Hematopoietic multipotent progenitor cell treated with erythropoietin and hydrocortisone succinate and interleukin-3 and kit ligand, for 6 days (in vitro differentiated cells): ENCODE measurements at places on chromosomes 16 and 17.

GRCh38 chr16:73150786-73151185, 102.9 kb upstream of the ZFHX3 start:
- DNase-seq = peak; percentile 25

DNA sequence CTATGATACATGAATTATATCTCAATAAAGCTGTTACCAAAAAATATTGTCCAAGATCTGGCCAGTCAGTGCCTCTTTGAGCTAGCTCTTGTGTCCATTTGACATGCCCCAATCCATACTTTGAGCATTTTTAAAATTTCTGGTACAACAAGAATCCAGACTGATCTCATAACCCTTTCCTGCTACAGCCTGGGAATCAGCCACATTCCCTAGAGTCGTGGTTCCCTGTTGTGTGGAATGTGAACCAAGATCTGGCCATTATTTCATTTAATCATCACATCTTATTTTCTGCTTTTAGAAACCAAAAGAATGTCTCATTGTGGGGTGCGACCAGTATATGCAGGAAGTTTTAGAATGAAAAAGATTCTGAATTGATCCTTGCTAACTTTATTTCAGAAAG, 34.3 kb upstream of the RPRML start:
- no peak for DNase-seq

GRCh38 chr17:72182371-72182873, 61.6 kb downstream of the SOX9 start:
- DNase-seq = no peak

DNA sequence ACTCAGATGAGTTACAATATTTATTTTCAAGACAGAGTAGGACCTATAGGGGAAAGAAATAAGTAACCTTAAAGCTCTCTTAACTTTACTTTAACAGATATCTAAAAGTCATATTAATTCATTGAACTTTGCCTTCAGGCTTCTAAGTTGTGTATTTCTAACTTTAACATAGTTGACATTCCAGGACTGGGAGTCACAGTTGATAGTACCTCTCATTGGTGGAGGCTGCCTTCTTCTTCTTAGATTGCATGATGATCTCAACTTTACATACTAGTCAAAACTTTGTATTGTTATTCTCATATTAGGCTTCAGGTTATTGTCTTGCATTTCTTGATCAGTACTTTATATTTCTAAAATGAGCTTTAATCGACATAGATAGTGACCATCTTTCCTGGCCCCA, 350.1 kb upstream of the KIF2B start:
- DNase-seq = no peak

DNA sequence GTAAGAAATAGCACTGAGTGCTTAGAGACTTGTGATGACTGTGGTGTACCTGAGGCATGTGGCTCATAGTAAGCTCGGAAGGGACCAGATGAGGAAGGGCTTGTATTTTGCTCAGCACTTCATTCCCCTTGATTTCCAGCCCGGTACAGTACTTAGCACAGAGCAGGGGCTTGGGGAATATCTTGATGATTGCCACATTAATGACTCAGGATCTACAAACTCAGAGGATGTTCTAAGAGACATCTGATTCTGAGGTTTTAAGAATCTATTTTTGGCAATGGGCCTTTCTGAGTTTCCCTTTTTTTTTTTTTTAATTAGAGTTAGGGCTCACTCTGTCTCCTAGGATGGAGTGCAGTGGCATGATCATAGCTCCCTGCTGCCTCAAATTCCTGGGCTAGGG, 9.1 kb downstream of the ASPHD1 start:
- DNase-seq = no peak

GRCh38 chr16:55447231-55447630, 31.8 kb upstream of the MMP2 start:
- no peak for DNase-seq

DNA sequence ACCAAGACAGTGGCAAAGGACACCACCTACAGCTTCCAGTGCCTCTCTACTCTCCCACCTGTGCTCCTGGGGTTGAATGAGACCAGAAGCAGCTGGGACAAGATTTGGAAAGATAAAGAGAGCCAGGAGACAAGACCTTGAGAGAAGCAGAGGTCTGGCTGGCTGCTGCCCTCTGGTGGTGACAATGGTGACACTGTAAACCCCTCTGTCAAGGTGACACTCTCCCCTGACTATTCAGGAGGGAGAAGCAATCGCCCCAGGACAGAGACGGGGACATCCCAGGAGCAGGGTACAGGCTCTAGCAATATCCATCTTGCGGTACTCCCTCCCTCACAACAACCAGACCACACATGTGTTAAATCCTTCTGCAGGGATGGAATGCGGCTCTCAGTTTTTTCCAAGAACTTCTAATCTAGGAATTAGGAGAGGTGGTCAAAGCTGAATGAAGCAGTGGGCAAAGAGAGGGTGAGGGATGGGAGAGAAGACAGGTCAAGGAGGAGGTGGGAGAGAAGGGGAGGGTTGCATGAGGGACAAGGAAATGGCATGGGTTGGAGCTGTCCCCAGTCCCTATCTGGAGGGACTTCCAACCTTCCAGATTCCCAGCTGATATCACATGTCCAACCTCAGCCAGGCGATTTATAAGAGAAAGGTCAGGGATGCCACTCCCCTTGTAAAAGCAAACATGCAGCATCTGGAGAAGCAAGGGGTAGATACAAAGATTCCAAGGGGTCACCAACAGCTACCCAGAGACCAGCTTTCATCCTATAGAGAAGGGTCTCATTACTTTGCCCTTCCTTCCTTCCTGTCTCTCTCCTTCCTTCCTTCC, 2.9 kb downstream of the PHOSPHO1 start:
- DNase-seq = peak; percentile 91

GRCh38 chr17:31609996-31610910, 218.8 kb downstream of the RAB11FIP4 start:
- no peak for DNase-seq

DNA sequence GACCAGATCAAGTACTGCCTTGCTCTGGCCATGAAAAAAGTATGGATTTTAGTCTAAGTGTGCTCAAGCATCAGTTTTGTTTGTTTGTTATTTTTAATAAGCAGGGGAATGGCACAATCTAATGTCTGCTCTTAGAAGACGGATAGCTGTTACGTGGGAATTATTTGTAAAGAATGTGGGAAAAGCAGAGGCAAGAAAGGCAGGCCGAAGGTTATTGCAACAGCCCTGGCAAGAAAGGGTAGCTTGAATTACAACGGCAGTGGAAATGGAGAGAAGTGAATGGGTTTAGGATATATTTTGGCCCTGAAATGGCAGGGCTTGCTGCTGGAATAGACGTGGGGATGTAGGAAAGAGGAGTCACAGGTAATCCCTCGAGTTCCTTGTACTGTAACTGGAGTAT, 987 bp upstream of the HASPIN start:
- DNase-seq = no peak

- no peak for DNase-seq
Observed at GRCh38 chr17:6496640-6497441, 52.6 kb downstream of the PIMREG start.

- no peak for DNase-seq
Observed at GRCh38 chr17:33099906-33100305, 108.3 kb downstream of the SPACA3 start.

DNA sequence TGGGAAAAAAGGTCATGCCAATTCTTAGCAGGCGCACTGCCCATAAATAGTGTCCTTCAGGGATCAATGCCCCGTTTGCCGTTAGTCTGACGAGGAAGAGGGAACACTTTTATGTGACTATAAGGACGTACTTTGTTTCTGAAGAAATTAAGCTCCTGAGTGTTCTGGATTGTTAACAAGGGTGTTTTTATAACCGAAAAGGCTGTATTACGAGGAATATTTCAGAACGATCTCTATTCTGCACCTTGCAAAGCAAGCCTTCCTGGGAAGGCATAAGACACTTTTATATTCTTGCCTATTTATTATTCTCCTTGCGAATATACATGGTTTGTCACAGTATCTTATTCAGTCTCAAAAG, 24.5 kb upstream of the SYT17 start:
- no peak for DNase-seq

DNA sequence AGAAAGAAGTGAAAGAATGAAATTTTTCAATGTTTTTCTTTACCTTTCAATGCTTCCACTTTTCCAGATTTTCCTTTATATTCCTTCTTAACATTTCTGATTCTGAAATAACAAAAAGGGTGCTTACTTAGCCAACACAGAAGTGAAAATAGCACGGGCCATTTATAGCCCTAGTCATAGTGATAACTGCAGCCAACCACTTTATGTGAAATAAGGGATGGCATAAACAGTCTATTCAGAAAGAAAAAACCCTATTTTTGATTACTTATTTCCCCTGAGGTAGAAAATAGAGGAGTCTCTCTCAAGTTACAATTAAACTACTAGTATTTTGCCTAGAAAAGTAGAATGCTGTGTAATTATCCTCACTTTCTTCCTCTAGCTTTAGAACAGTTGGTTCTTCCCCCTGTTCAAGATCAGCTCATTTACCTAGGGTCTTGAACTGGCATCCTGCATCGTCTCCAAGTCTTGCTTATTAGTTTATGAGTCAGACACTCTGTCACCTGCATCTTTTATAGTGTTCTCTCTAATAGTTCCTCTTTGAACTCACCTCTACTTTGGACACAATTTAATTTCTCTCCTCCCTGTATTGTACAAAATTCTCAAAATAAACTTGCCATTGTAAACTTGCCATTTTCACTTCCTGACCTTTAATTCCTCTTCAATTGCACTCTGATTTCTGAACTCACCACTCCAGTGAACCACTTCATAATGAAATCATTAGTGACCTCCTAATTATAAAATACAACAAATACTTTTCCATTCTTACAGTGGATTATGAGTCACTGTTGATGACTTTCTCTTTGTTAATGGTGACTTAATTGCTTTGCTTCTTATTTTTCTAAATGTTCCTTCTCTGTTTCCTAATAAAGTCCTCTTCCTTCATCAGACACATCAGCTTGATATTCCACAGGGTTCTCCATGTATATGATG, 23.6 kb downstream of the ABCA6 start:
- DNase-seq = no peak

DNA sequence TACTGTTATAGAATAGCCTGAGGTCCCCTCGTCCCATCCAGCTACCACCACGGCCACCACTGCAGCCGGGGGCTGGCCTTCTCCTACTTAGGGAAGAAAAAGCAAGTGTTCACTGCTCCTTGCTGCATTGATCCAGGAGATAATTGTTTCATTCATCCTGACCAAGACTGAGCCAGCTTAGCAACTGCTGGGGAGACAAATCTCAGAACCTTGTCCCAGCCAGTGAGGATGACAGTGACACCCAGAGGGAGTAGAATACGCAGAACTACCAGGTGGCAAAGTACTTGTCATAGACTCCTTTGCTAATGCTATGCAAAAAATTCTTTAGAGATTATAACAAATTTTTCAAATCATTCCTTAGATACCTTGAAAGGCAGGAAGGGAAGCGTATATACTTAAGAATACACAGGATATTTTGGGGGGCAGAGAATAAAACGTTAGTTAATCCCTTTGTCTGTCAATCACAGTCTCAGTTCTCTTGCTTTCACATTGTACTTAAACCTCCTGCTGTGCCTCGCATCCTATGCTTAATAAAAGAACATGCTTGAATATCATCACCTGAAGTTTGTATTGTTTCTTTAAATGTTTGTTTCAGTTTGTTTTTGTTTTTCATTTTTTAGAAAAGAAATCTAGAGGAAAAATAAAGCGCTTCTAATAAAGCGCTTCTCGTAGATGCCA, 388.3 kb downstream of the MAF start:
- no peak for DNase-seq

DNA sequence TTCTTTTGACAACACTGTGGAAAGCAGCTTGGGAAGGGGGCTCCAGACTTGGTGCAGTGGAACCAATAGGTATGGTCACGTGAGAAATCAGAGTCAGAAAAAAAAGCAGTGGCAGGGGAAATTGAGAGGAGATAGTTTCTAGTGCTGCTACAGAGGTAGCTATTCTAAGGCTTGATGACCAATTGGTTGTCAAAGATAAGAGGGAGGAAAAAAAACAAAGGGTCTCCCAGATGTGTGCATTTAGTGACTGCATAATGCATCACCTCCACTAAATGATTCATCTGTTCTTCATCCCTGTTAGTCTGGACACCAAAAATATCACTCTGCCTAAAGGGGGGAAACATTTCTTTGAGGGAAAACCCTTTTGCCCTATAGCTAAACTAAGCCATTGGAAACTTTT, 56.5 kb downstream of the PIGL start:
- no peak for DNase-seq

DNA sequence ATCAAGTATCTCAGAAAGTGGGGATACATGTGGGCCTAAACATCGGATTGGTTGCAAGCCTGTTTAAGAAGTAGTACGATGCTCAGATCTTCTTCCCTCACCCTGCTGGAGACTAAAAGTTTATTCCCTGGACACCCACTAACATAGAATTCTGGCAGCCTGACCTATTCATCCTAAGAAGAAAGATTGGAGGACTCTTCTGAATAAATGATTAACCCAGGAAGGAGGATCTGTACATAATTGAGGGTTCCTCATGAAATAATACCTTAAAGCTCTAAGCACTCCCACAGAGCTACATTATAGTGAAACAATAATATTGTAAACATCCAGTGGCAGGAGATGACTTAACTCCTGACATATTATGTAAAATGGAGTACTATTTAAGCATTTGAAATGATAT, 111.7 kb downstream of the NLK start:
- no peak for DNase-seq

GRCh38 chr17:78307887-78308638, 51.8 kb downstream of the SOCS3 start:
- no peak for DNase-seq

- no peak for DNase-seq
Observed at GRCh38 chr17:44775838-44776621, 17.2 kb downstream of the ADAM11 start.

GRCh38 chr16:11329891-11330290, 15.4 kb upstream of the RMI2 start:
- DNase-seq = no peak

DNA sequence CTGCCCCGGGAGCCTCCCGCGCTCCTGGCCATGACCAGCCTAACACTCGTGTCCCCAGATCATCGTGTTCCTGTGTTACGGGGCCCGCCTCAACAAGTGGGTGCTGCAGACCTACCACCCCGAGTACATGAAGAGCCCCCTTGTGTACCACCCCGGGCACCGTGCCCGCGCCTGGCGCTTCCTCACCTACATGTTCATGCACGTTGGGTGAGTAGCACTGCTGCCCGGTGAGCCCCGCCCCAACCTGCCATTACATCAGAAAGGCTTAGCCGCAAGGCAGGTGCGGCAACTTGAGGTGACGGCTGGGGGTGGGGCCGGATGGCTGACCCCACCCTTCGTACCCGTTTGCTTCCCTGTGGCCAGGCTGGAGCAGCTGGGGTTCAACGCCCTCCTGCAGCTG, 1.4 kb downstream of the RHBDL1 start:
- DNase-seq = no peak

DNA sequence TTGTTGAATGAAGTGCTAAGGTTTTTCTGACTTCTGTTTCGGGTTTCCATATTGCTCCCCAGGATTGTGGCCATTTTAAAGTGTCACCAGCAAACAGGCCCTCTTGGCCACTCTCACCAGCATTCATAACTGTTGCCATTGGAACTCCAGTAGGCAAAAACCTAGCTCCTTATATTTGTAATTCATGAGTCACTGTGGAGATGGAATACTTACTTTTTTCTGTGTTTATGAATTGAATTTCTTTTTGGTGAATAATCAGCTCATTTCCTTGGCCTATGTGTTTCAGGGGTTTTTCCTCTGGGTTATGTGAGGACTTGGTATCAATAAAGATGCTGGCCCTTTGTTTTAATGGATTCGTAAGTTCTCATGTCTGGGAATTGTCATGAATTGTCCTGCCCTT, 255.1 kb downstream of the SNX29 start:
- DNase-seq = no peak
